H4 (cell line): ENCODE measurements at places on chromosomes 4 and X. TPM values are rescaled to one million over a fixed set of nuclear protein-coding genes. Genes with fewer than 3 reads are reported as not detected.

Gene MAGEE2
- not detected in 2 replicates for total RNA-seq

Gene CTAG1A
- not detected in 2 replicates for total RNA-seq

GRCh38 chr4:25970691-25971432 is 56.8 kb downstream of the SMIM20 start:
- peak; percentile 92 for DNase-seq

DNA sequence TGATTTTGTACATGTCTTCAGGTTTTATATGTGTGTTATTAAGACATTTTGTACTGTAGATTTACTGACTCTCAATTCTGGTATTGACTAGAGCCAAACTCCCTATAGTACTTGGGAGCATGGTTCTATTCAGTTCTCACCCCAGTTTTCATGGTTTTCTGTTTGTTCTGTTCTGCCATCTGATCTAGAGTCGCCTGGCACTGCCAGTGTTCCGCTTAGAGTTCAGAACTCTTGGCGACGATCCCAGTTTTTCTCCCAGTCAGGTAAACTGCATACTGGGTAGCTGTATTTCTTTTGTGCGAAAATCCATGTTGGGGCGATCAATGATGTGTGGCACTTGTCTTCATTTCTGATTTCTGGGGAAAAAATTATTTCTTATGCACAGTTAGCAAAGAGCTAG is 78.0 kb downstream of the PHOX2B start:
- no peak for DNase-seq
